ENCODE measurements at places on chromosomes 2 and 18.

DNA sequence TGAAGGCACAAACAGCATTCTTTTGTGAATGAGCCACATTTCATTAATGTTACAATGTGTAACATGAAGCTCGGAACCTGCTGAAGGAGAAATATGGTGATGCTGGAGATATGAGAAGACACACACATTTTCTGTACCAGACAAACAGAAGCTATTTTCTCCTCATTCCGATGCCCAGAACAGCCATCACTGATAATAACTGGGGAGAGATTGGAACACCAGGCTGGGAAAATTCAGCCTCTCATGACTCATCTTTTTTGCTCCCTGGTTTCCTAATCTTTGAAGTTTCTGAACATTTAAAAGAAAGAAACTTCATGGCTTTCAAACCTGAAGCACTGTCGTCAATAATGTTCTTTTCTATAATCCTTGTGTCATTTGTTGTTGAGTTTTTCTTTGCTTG lies 110.9 kb downstream of the LYPD6 start:
- no peak for DNase-seq

GRCh38 chr2:60948161-60948560 lies 66.8 kb downstream of the REL start:
- DNase-seq, result no peak

DNA sequence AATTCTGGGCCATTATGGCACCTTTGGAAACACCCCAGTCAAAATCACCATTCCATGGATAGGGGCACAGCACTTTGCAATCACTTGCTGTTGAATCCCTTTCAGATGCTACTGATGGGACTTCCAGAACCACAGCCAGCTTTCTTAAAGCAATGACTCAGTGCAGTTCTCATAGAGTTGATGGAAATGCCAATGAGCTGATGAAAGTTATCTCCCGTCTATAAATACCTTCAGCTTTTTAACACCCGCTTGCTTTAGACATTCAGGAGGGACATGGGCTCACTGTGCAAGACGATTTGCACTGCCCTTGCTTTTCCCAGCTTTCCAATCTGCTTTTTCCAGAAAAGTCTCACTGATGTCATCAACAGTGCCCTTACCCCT lies 66.7 kb upstream of the RPL31 start:
- no peak for DNase-seq

GRCh38 chr2:197276156-197276555 lies 34.4 kb downstream of the ANKRD44 start:
- no peak for DNase-seq

DNA sequence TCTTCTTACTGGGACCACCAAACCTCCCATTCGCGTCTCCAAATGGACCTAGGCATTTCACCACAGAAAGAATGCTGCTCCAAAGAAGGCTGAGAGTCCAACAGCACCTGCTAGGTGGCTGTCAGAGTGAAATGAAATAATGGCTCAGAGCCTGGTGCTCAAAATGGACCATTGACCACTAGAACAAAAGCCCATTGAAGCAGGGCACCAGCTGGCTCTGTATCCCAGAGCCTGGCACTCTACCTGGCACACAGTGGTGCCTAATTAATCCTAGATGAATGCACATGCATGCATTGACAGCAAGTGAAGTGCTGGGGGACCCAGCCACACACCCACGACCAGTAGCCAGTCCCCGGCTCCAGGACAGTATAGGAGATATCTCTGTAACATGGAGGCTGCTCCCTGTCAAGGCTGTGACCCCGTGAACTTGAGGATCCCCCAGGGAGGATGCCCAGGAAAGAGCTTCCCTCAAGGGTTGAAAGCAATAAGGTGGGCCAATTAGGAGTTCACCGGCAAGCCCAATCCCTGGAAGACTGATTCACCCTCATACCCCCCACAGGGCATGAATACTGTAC lies 261.3 kb downstream of the TNS1 start:
- no peak for DNase-seq

GRCh38 chr2:10956006-10956790 lies 44.5 kb downstream of the KCNF1 start:
- DNase-seq, result no peak

DNA sequence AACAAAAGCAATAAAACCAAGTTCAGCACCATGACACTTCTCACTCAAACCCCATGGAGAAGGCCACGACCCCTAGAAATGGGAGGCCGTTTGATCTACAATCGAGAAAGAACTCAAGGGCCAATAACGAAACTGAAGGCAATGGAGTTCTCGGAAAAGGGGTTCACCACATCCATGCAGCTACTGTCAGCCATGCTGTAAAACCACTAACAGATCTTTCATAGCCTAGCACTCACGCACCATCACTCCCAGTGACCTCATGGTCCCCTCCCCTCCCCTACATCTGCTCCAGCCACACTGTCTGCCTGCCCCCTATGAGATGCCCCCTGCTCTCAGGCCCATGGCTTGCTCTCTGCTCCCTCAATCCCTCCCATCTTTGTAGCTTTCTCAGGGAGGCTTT lies 135.3 kb downstream of the TMEM163 start:
- peak; percentile 41 for DNase-seq

- DNase-seq, result no peak
Observed at GRCh38 chr2:149561309-149561926, 26.2 kb downstream of the MMADHC start.

- DNase-seq, result no peak
Observed at GRCh38 chr2:64283006-64283570, 138.9 kb upstream of the PELI1 start.

DNA sequence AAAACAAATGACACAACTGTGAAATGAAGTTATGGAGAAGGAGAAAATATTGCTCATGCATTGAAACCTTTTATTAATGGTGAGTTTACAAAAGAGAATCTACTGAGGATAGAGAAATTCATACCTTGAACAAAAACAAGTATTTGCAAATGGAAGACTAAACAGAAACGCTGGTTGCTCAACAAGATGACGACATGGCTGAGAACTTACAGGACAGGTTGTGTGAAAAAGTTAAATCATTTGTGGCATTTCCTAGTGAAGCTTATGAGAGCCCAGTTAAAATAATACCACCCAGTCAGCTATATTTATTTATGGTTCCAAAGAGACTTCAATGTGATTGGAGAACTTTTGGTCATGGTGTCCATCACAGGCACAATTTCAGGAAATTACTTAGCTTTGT lies 148.6 kb upstream of the PKDCC start:
- DNase-seq, result no peak

- DNase-seq, result peak; percentile 5
Observed at GRCh38 chr2:104944495-104944894, 90.6 kb downstream of the POU3F3 start.

GRCh38 chr2:168734199-168734760 lies 68.2 kb upstream of the NOSTRIN start:
- DNase-seq, result no peak
